ENCODE measurements at places on chromosomes 4 and X. TPM values are rescaled to one million over a fixed set of nuclear protein-coding genes. Genes with fewer than 3 reads are reported as not detected.

GABRB1 gene
- polyA plus RNA-seq: not detected

BEX2 gene
- polyA plus RNA-seq: 71.4 TPM

DNAAF6 gene
- polyA plus RNA-seq: not detected

NAA10 gene
- polyA plus RNA-seq: 57.6 TPM

CFAP47 gene
- not detected for polyA plus RNA-seq

ADH1C gene
- not detected for polyA plus RNA-seq

CPLX1 gene
- 0.26 TPM for polyA plus RNA-seq

ADGRG2 gene
- not detected for polyA plus RNA-seq

RADX gene
- 2.4 TPM for polyA plus RNA-seq

BEX5 gene
- 7.5 TPM for polyA plus RNA-seq

SMIM10 gene
- polyA plus RNA-seq: not detected

MAGEB2 gene
- polyA plus RNA-seq: not detected

SASH3 gene
- polyA plus RNA-seq: 83.3 TPM

ELOVL6 gene
- polyA plus RNA-seq: 1.1 TPM

HEPH gene
- polyA plus RNA-seq: not detected

USP51 gene
- 0.11 TPM for polyA plus RNA-seq

CHRDL1 gene
- not detected for polyA plus RNA-seq

TMEM150C gene
- polyA plus RNA-seq: not detected

GPRIN3 gene
- 6.9 TPM for polyA plus RNA-seq

WDR1 gene
- polyA plus RNA-seq: 337 TPM

MAGEA12 gene
- polyA plus RNA-seq: not detected

HAUS7 gene
- polyA plus RNA-seq: 29.7 TPM

RHOXF1 gene
- not detected for polyA plus RNA-seq

CXCL6 gene
- polyA plus RNA-seq: not detected

NDUFC1 gene
- polyA plus RNA-seq: 154 TPM

SPANXD gene
- polyA plus RNA-seq: not detected

USP17L20 gene
- polyA plus RNA-seq: not detected

IL1RAPL1 gene
- not detected for polyA plus RNA-seq

CRMP1 gene
- not detected for polyA plus RNA-seq

MAGEB17 gene
- polyA plus RNA-seq: not detected

BLOC1S4 gene
- 72.6 TPM for polyA plus RNA-seq

CT45A8 gene
- polyA plus RNA-seq: not detected

PPP2R2C gene
- not detected for polyA plus RNA-seq

PPARGC1A gene
- polyA plus RNA-seq: not detected

MAP3K15 gene
- not detected for polyA plus RNA-seq

CNKSR2 gene
- 1.5 TPM for polyA plus RNA-seq

UGT2B17 gene
- polyA plus RNA-seq: not detected
